ENCODE measurements at places on chromosomes 16 and 17.
A peak's percentile ranks its signal among the peaks of the same experiment; 100 is the strongest.

- peak; percentile 42 for DNase-seq
These were observed 2.4 kb upstream of the PERCC1 start for GRCh38 chr16:1428511-1428910.

- no peak for DNase-seq
These were observed 53.7 kb downstream of the PLD6 start for GRCh38 chr17:17152385-17152784.

- DNase-seq = no peak
These were observed 16.2 kb upstream of the ALOX15 start for GRCh38 chr17:4657678-4658077.

DNA sequence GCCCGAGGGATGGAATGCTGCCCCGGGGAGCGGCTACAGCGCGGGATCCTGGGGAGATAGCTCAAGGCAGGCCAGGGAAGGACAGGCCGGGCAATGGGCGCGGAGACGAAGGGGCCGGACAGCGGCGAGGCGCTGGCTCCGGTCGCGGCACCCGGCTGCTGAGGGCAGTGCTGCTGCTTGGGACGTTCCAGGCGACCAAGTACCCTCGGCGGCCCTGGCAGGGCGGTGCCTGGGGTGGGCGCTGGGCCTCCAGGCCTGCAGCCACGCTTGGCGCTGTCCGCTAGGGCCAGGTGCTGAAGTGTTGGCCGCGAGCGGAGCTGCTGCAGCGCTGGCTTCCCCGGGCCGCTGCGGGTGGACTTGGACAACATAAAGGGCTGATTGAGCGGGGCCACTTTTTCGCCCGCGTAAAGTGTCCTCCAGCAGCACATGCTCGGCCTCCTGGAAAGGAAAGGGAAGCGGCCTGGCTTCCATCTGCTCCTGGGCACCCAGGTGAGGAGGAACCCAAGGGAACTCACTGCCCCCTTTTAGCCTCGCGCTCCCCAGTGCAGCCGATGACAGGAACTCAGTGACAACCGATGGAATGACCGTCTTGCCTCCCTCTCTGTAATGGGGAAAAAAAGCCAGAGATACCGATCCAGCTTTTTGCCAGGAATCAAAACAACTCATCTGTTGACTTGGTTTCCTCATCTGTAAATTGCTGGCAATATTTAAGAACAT, 23.7 kb downstream of the CLEC3A start:
- peak; percentile 3 for DNase-seq

DNA sequence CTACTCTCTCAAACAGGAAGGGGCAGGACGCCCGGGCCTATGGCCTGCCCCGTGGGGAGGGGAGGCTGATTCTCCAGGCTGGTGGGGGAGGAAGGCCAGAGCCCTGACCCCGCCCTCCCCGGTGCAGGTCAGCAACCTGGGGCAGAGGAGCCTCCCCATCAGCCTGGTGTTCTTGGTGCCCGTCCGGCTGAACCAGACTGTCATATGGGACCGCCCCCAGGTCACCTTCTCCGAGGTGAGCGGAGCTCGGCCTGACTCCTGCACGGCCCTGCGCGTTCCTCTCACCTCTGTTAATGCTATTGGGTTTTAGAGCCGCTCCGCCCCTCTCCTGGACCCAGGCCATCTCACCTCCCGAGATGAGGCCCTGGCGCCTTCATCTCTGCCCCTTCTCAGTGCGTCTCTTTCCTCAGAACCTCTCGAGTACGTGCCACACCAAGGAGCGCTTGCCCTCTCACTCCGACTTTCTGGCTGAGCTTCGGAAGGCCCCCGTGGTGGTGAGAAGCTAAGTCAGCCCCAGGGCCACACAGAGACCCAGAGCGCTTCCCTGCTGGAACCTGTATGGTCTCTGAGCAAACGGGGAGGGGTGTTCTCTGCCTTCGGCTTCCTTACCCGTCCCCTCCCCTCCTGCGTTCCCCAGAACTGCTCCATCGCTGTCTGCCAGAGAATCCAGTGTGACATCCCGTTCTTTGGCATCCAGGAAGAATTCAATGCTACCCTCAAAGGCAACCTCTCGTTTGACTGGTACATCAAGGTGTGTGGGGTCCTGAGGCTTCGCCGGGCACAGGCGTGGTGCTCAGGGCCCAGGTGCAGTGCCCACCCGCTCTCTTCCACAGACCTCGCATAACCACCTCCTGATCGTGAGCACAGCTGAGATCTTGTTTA, 25.1 kb upstream of the ITGAX start:
- no peak for DNase-seq

DNA sequence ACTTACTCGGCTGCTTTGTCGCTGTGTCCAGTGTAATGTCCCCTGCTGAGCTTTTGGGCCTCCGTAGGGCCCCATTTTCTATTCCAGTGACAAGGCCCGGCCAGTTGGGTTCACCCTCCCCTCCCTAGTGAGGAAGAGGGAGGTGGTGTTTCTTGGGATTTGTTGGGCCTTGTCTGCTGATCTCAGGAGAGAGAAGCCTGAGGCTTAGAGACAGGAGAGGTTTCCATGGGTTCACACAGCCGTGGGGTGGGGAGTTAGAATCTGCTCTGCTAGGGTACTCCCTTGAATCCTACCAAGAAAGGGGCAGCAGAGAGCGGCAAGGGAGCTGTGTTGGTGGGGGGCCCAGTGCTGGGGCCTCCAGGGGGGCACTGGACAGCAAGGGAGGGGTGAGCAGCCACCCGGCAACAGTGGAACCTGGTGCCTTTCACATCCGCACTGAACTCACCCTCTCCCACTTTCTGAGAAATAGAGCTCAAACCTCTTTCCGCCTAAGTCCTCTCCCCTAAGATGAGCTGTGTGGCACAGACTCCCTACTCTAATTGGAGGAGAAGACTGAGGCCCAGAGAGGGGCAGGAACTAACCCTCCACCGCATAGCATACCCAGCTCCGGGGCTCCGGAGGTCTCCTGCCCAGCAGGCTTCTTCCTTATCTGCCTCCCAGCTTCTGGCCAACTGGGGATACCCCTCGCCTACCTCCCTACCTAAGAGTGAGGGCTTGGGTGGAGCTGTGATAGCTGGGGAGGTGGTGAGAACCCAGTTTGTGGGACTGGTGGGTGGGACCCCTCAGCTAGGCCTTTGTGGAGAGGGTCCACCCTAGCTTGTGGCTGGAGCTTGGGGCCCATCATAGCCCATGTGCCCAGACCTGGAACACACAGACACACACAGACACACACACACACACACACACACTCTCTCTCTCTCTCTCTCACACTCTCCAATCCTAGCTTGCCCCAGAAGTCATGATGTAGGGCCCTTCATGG, 6.8 kb downstream of the TBKBP1 start:
- no peak for DNase-seq

DNA sequence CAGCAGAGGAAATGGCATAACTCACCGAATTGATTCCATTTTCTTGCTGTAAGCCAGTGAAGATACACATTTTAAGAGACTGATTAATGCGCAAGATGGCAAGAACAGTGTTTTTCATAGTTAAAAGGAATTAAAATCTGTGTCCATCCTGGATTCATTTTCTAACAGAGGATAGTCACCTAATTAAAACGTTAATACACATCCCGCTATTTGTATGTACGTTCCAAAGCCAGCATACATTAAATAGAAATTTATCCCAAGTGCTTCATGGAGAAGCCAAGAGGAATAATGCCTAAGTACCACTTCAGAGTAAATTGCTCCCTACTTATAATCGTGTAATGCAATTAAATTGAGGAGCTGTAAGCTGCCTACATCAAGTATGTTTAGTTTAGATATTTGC, 49.9 kb downstream of the RBFOX1 start:
- DNase-seq = no peak

- no peak for DNase-seq
These were observed 40.2 kb downstream of the TSC2 start for GRCh38 chr16:2087748-2088631.

DNA sequence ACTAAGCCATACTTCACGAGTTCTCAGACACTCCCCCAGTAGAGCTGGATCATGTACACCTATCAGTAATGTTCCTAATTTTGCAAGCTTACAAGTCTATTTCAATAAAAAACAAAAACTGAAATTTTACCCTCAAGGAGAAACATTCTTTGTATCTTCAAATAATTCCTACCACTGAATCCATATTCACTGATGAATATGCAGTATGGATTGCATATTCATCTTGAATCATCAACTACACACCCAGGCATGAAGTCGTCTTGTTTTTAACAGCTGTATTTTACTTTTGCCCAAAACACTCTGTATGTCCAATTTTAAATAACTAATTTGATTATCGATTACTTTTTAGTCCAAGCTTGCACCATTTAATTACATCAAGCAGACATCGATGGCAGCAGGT, 31.8 kb downstream of the ZDHHC7 start:
- peak; percentile 53 for DNase-seq

- no peak for DNase-seq
These were observed 91.9 kb upstream of the CBX4 start for GRCh38 chr17:79930877-79931816.

- DNase-seq = no peak
These were observed 79.5 kb upstream of the CCL1 start for GRCh38 chr17:34442387-34443111.

DNA sequence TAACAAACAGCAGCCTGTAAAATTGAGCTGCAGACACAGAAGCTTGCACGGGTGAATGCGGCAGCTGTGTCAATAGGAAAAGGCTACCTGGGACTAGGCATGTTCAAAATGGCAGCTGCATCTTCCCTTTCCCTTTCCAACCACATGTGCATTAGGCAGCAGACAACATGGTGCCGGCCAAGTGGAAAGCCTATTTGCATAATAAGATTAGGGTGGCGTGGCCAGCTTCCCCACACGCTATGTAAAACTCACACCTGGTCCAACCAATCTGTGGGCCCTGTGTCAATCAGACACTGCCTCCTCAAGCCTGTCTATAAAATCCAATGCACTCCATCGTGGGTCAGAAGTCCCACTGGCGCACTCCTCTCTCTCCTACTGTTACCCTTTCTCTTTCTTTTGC, 61.0 kb upstream of the RBBP6 start:
- no peak for DNase-seq

GRCh38 chr17:36092230-36092629, 2.3 kb upstream of the CCL3 start:
- no peak for DNase-seq

DNA sequence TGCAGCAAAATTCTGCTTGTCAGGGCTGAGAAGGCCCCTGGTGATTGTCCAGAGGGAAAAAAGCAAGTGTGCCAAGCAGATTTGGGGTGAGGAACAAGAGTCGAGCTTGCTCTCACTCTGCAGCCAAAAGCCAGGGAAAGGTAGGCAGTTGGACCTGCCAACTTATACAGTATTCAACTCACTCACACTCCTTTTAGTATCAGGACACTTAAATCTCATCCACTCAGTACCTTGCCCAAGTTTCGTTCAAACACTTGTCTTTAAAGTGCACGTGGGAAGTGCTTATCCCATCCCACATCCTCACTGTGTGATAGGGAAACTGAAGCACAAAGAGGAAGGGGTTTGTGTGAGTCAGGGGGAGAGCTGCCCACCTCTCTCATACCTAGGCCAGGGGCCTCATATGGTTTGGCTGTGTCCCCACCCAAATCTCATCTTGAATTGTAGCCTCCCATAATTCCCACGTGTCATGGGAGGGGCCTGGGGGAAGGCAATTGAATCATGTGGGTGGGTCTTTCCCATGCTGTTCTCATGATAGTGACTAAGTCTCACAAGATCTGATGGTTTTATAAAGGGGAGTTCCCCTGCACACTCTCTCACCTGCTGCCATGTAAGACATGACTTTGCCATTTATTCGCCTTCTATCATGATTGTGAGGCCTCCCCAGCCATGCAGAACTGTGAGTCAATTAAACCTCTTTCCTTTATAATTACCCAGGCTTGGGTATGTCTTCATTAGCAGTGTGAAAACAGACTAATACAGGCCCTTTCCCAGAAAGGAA, 25.6 kb upstream of the CES5A start:
- no peak for DNase-seq

- DNase-seq = no peak
These were observed 4.8 kb upstream of the ZDHHC1 start for GRCh38 chr16:67421030-67421429.

- DNase-seq = no peak
These were observed 36.7 kb upstream of the POLR3E start for GRCh38 chr16:22260490-22260889.

- no peak for DNase-seq
These were observed 331.8 kb upstream of the XYLT1 start for GRCh38 chr16:17802571-17802970.

DNA sequence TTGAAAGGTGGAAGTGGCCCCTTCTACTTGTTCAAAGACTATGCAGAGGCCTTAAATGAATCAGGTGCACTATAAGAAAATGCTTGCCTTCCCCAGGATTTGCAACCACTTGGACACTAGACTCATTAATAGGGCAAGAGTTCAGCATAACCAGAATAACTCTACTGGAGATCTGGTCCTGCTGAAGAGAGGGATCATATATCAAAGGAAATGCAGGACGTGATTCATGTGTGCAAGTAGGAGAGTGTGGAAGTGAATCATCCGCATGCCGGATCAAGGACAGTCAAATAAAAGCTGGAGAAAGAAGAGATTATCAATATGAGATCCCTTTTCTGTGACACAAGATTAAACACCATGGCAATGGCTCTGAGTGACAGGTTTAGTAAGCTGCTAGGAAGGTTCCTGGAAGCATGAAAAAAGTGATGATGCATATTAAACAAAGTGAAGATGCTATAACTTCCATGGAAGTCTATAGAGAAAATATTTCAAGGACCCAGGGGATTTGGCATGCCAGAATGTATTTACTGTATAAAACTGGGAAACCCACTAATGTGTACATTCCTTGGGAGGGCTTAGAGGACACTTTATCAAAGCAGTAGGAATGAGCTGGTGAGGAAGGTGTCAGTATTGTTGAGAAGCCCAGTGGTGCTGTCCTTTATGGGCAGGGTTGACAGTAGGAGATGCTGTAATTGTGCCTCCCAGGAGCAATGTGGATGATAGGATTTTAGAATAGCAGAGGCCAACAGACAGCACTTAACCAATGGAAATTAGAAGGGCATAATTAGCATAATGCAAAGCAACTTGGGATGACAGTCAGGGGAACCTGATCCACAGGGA, 133.1 kb downstream of the ABCA8 start:
- DNase-seq = peak; percentile 95

DNA sequence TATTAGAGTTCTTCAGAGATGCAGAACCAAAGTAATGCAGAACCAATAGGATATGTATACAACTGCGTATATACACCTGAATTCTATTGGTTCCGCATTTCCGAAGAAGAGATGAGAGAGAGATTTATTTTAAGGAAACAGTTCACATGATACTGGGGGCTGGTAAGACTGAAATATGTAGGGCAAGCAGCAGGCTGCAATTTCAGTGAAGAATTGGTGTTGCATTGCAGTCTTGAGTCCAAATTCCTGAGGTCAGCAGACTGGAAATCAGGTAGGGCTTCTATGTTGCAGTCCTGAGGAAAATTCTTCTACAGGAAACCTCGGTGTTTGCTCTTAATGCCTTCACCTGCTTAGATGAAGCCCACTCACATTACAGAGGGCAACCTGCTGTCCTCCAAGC, 128.2 kb upstream of the MED13 start:
- DNase-seq = no peak

- no peak for DNase-seq
These were observed 7.0 kb downstream of the ZNF319 start for GRCh38 chr16:57993438-57993837.

All from foreskin fibroblast (primary cell).